ENCODE measurements at places on chromosomes 12 and 14.

- DNase-seq, result no peak
These were observed 223.5 kb upstream of the SYT10 start for GRCh38 chr12:33663000-33663654.

DNA sequence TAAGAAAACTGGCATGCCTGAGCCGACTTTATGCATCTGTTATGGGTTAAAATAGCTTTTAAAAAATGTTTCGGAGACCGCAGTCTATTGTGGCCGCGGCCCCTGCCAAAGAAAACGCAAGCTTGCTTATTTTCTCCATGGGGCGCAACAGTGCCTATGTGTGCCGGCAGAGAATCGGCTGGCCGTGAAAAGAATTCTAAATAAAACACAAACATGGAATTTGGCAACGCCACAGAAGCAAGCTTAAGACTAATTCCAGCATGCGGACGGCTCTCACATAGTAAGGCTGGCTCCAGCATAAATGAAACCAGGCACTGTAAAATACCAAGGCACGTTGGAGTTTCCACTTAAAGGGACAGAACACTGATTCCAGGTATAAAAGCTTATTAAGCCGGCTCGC, 56.7 kb downstream of the BCL11B start:
- peak; percentile 53 for DNase-seq

- DNase-seq, result no peak
These were observed 102.8 kb downstream of the RPAP3 start for GRCh38 chr12:47602949-47603558.

DNA sequence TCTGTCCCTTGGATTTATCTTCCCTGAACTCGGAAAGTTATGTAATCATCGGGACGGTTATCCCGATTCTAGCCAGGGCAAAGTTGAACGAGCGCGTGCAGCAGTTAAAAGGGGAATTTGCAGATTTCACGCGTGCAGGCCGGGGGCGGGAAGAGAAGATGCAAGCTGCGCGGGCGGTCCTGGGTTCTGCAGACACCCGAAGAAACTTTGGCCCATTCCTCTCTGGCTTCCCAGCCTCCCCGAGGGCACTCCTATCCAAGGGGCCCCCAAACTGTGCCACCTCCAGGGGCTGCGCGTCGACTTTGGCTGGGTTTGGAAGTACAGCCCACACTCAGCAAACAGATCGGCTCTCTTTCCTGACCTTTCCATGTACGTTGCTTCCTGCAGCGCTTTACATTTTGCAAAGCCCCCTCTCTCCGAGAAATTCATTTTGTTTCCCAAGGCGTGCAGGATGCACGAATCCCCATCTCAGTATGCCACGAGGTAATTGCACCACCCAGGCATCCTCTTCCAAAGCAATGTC, 941 bp upstream of the PPP1CC start:
- DNase-seq, result no peak

- DNase-seq, result peak; percentile 61
These were observed 1.5 kb downstream of the NPFF start for GRCh38 chr12:53505555-53506449.

DNA sequence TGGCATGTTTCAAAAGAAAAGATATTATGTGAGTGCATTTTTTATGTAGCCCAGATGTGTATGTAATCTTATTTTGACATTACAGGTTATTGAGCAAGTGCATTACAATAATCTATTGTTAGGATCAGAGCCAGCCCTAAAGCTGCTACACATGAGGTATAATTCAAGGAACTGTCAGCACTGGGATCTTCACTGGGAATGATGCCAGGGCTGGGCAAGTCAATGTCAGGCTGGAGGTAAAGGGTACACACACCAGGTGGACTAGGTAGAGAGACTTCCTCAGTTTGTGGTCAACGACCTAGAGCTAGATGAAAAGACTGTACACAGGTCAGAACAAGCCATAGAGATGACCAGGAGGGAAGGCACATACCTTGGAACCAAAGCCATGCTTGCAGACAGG, 15.4 kb downstream of the TRIM9 start:
- no peak for DNase-seq

DNA sequence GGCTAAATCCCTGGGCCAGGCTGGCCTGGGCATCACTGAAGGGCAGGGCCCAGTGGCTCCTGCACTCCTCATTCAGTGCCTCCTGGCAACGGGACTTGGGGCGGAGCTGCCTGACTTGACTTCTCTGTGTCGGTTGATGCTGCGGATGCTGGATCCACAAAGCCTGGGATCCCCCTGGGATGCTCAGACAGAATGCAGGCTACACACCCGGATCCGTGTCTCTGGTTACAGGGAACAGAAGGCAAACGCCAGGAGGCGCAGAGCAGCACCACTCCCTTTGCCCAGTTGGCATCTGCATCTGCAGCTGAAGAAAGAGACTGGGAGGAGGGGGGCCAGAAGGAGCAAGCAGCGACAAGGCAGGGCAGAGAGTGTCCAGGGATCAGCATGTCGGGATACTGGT, 154.5 kb upstream of the FKBP4 start:
- peak; percentile 78 for DNase-seq

DNA sequence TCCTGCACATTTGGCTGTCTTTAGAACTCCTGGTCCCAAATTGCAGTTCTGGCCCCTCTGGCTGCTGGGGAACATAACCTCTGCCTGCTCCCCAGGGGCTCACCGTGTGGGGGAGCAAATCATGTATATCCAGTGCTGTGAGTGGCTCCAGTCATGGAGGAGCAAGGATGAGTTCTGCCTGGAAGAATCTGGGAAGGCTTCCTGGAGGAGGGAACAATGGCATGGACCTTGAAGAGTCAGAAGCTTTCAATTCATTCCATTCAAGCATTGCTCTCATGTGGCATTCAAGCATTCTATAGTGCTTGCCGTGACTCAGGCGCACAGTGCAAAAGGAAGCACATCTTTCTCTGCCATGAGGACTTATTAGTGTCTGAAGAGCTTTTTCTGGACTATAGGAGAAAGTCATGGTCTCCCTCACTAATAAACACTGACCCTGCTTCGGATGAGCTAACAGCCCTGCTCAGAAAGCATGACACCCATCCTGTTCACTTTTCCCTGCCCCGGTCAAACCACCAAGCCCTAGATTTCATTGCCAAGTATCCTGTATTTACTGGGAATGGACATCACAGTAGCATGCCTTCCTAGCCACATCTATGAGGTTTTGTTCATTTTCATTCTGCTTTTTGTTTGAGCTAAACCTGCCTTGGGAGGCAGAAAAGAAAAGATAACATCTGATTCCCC, 3.5 kb downstream of the IFI27 start:
- no peak for DNase-seq

DNA sequence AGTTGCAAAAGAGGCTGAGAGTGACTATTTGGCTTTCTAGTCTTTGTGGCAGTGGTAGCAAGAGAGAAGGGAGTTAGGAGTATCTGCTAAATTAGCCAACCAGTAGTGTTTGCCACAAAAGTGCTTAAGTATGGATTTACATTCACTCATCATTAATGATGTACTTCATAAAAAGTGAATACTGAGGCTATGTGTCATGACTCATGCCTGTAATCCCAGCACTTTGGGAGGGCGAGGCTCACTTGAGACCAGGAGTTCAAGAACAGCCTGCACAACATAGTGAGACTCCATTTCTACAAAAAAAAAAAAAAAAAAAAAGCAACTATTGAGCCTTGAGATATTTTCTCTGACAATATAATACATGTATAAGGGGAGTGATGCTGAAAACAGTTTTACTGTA, 36.8 kb downstream of the CCDC177 start:
- DNase-seq, result no peak

DNA sequence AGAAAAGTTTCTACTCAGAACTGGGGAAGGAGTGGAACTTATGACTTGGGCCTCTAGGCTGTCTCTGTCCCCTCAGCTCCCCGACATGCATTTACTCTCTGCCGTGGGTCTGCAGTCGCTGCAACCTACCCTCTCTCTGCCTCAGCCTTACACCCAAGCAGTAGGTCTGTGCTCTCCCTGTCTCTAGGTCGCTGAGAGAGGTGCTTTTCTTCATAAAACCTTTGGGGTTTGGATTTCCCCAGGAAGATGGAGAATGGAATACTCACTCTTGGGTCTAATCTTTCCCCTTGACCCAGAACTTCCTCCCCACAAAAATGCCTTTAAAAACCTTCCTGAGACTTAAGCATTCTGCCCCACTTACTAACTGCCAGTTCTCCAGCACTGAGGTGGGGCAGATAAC, 12.9 kb downstream of the GPR84 start:
- no peak for DNase-seq

DNA sequence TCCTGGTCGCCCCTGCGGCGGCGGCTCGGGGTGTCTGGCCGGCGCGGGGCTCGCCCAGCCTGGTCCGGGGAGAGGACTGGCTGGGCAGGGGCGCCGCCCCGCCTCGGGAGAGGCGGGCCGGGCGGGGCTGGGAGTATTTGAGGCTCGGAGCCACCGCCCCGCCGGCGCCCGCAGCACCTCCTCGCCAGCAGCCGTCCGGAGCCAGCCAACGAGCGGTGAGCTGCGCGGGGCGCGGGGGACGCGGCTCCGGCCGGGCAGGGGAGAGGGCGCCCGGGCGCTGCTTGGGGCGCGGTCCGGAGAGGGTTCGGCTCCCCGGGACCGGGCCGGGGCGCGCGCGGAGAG, at the start of gene LGALS3:
Gene LGALS3, plus strand, starts transcription at position 167 of the 342 bp plus-strand sequence. CDS start 8,122 bp downstream, outside the sequence.
- peak; percentile 86 for DNase-seq

- no peak for DNase-seq
These were observed 201.3 kb upstream of the FOXN3 start for GRCh38 chr14:89618330-89618708.

DNA sequence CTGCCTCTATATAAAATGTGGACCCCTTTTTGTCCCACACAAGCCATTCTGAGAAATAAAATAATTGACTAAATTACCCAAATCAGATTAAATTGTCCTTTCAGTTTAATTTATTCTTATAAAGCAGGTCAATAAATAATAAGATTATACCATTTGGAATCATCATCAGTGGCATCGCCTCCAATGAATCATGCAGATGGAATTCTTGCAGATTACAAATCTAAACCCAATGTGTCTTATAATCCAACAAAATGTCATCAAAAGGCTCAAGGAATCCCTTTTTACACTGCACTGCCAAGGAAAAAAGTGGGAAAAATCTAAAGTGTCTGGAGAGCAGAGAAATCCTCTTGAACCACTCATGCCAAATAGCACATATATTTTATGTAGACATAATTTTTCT, 138.2 kb upstream of the TSPAN8 start:
- no peak for DNase-seq

DNA sequence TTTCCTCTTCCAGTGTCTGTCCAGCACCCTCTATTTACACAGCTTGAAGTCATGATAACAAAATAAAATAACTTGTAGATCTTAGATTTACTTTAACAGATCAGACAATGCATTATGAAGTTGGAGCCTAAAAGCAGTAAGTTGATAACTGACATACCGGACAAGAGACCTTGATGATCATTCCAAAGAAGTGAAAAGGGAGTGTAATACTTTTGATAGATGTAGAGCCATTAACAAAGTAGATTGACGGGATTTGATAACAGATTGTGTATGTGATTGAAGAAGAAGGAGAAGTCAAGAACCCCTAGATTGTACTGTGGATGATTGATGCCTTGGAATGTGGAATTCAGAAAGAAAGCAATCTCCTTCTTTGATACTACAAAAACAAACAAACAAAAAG, 403.8 kb upstream of the MGAT4C start:
- no peak for DNase-seq

- no peak for DNase-seq
These were observed 309.0 kb downstream of the VRK1 start for GRCh38 chr14:97106166-97106565.

- DNase-seq, result no peak
These were observed 27.2 kb downstream of the SEL1L start for GRCh38 chr14:81506487-81506886.

GRCh38 chr14:57182760-57183503, 85.8 kb downstream of the EXOC5 start:
- no peak for DNase-seq

DNA sequence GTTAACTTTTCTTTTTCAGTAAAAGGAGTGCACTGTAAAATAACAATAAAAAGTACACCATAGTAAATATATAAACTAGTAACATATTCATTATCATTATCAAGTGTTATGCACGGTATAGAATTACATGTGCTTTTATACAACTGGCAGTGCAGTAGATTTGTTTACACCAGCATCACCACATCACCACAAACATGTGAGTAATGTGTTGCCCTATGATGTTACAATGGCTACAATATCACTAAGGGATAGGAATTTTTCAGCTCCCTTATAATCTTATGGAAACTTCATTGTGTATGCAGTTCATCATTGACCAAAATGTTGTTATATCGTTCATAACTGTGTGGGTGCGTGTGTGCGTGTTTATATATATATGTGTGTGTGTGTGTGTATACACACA, 23.5 kb upstream of the NEDD1 start:
- no peak for DNase-seq

- DNase-seq, result no peak
These were observed 42.7 kb downstream of the AEBP2 start for GRCh38 chr12:19482036-19482435.

- DNase-seq, result peak; percentile 65
These were observed 46.1 kb upstream of the PPP2R5C start for GRCh38 chr14:101715210-101716076.

DNA sequence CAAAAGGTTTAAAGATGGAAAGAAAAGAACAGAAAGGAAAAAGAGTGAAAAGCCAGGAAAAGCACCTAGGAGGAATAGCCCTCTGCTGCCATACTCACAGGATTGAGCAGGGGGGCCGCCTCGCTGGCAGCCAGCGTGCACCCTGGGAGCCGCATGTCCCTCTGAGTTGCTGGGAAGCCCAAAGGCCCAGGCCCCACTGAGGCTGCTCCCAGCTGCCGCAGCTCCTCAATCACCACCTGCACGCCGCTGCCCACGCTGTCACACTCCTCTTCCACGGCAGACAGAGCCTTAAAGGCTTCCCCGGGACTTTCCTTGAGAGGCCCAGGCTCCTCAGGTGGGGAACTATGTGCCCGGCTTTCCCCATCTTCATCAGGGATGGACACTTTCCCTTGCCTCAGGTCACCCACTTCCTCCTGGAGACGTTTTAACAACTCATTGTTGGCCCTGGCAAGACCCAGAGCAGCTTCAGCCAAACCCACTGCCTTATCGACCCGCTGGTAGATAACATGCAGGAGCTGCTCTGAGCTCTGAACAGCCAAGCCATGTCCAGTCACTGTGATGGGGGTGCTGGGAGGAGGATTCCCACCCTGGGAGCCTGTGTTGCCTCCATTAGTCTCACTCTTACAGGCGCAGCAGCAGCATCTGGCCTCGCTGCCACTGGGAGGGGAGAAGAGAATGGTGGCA, 11.5 kb downstream of the C14orf93 start:
- no peak for DNase-seq

DNA sequence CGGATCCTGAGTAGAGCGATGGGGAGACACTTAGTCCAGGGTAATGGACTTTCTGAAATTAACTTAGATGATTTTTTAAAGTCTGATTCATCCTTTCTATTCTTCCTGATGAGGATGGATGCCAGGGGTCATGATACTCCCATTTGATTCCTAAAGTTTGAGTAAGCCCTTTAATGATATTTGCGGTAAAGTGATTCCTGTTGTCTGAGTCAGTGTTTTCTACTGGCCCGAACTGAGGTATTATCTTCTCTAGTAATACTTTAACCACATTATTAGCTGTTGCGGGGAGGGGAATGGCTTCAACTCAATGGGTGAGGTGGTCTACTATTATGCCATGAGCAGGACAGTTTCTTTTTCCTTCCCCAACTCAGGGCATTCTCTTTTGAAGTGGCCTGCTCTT, 111.6 kb downstream of the RIN3 start:
- DNase-seq, result no peak

GRCh38 chr12:27185234-27186021, 58.7 kb upstream of the STK38L start:
- no peak for DNase-seq

Data from suprapubic skin (tissue), 4 donors.